ENCODE measurements at places on chromosomes 1 and 21. TPM values are rescaled to one million over a fixed set of nuclear protein-coding genes. Genes with fewer than 3 reads are reported as not detected.

The PLA2G4A gene
- 0.19 TPM for total RNA-seq

DNA sequence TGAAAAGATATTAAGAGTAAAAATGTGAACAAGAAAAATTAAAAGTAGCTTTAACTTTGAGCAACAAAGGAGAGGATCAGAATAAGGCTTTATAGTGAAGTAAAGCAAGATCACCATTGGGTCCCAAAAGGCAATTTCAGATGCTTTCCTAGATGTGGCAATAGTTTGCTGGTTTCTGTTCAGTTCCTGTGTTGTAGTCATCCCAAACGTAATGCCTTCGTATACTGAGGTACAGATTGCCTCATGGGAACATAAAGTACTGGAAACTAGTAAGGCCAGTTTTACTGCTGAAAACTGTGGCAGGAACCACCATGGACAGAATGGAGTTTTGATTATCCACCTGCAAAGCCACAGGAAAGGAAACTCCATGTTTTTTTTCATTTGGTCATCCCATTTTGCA lies 283.5 kb upstream of the SGIP1 start:
- peaks cover 42% of the 10 kb centered on the region for H3K4me1 ChIP-seq
- no peak for DNase-seq
- H3K4me3 ChIP-seq = no peak overlapping the region
- no peaks in the 10 kb centered on the region for H3K27me3 ChIP-seq
- H3K27ac ChIP-seq = no peak overlapping the region

The ATP6V1G3 gene
- total RNA-seq = not detected

DNA sequence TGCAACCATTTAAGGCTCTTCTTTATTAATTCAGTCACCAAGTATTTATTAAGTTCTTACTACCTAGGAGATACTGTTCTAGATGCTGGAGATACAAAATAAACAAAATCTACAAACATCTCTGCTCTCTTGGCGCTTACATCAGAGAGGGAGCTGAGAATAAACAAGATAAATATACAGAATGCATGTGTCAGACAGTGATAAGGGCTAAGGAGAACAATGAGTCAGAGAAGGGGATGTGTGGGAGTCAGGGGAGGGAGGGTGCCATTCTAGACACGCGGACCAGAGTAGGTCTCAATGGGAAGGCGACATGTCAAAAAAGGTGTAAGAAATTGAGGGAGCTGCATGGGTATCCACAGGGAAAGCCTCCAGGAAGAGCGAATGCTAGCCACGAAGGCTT lies 393.2 kb downstream of the RWDD3 start:
- DNase-seq = no peak
- no peaks in the 10 kb centered on the region for H3K4me1 ChIP-seq
- H3K4me3 ChIP-seq = no peak overlapping the region

GRCh38 chr1:246280551-246280950 lies 226.5 kb downstream of the SMYD3 start:
- H3K4me1 ChIP-seq = no peaks in the 10 kb centered on the region
- DNase-seq = no peak
- no peaks in the 10 kb centered on the region for H3K27me3 ChIP-seq
- no peaks in the 10 kb centered on the region for H3K36me3 ChIP-seq
- no peak overlapping the region for H3K4me3 ChIP-seq

- no peak for DNase-seq
- H3K4me3 ChIP-seq = no peak overlapping the region
- no peak overlapping the region for H3K27ac ChIP-seq
- H3K27me3 ChIP-seq = no peaks in the 10 kb centered on the region
- peaks cover 59% of the 10 kb centered on the region for H3K36me3 ChIP-seq
These were observed 20.2 kb downstream of the TYW3 start for GRCh38 chr1:74753104-74753503.
